ENCODE measurements at places on chromosomes 6 and 20.

DNA sequence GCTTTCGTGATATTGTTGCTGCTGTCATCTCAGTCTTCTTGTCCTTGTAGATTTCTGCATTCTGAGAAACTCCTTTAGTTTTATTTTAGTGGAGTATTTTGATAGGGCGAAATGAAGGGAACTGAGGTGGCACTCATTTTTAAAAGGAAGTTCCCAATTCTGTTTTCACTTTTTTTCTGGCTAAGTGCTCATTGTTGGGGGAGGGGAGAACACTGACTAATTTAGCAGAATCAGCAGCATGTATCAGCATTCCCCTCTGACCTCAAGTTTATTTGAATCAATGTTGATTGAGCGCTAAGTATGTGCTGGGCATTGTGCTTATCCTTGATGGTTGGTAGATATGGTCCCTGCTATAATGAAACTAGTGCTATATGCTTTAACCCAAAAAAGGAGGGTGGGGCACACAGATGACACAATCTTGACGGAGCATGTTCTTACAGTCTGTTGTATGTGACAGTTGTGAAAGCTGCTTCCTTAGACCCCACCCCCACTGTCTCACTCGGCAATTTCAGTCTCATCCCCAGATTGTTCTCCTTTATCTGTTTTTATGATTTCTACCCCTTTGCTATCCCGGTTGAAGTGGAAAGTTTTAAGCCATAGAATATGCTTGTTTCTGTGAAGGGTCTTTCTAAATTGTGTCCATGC, 262.4 kb downstream of the SOX4 start:
- DNase-seq = no peak

- DNase-seq = no peak
Observed at GRCh38 chr6:164072240-164072666, 657.7 kb downstream of the QKI start.

GRCh38 chr20:3221398-3222226, 12.3 kb downstream of the ITPA start:
- DNase-seq = no peak

- DNase-seq = no peak
Observed at GRCh38 chr6:25180630-25181349, 98.4 kb upstream of the CARMIL1 start.

- no peak for DNase-seq
Observed at GRCh38 chr6:125444006-125444923, 142.5 kb upstream of the HDDC2 start.

- DNase-seq = no peak
Observed at GRCh38 chr6:138000941-138001340, 106.3 kb downstream of the PERP start.

GRCh38 chr20:59668926-59669850, 64.8 kb downstream of the PHACTR3 start:
- DNase-seq = no peak

DNA sequence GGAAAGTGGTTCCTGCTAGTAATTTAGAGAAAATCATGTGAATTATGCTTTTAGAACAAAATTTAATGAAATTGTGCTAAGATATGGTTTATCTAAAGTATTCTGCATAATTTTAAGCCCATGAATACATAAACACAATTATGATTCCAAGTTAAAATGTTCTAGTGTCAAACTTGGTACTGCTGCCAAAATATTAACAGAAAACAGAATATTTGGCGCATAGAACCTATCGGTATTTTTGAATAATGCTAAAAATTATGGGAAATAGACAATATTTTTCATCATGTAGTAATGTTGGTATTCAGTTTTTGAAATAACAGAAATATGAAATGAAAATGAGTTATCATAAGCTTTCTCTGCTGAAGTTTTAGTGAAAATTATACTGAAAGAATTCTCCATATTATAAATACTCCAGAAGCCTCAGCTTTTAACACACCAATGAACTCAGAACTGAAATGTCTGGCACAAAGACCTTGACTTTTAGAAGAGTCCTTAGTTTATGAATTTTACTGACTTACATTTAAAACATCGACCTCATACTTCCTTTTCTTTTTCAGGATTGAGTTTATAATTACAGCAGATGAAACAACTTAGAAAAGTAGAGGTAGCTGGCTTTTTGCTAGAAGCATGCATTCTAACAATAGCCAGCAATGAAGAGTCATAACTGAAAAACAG, 1192.3 kb upstream of the GJE1 start:
- DNase-seq = no peak

GRCh38 chr6:71250099-71250602, 38.5 kb upstream of the OGFRL1 start:
- DNase-seq = peak; percentile 86

- DNase-seq = peak; percentile 49
Observed at GRCh38 chr20:47682028-47682783, 103.1 kb downstream of the SULF2 start.

DNA sequence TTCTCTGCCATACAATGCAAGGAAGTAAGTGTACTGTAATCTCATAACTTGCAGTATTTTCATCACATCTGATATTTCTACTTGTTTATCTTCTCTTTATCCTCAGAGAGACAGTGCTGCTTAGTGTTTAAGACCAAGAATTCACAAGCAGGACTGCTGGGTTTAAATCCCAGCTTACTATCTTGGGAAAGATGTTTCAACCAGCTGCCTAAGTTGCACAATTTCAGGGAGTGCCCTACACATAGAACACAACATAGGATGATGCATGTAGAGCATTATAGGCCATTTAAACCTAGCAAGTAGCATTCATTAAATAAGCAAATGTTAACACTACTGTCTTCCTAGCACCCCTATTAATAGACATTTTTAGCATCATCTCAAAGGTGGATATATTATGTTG, 205.2 kb upstream of the CEP162 start:
- peak; percentile 70 for DNase-seq

Data from foreskin fibroblast (primary cell).